ENCODE measurements at places on chromosomes 2 and 18. TPM values are rescaled to one million over a fixed set of nuclear protein-coding genes. Genes with fewer than 3 reads are reported as not detected.
A peak's percentile ranks its signal among the peaks of the same experiment; 100 is the strongest.

GRCh38 chr2:37469126-37469525 lies 124.7 kb downstream of the QPCT start:
- DNase-seq: no peak
- no peaks in the 10 kb centered on the region for H3K27me3 ChIP-seq
- H3K4me1 ChIP-seq: no peaks in the 10 kb centered on the region
- no peaks in the 10 kb centered on the region for H3K36me3 ChIP-seq
- H3K4me3 ChIP-seq: no peak overlapping the region

DNA sequence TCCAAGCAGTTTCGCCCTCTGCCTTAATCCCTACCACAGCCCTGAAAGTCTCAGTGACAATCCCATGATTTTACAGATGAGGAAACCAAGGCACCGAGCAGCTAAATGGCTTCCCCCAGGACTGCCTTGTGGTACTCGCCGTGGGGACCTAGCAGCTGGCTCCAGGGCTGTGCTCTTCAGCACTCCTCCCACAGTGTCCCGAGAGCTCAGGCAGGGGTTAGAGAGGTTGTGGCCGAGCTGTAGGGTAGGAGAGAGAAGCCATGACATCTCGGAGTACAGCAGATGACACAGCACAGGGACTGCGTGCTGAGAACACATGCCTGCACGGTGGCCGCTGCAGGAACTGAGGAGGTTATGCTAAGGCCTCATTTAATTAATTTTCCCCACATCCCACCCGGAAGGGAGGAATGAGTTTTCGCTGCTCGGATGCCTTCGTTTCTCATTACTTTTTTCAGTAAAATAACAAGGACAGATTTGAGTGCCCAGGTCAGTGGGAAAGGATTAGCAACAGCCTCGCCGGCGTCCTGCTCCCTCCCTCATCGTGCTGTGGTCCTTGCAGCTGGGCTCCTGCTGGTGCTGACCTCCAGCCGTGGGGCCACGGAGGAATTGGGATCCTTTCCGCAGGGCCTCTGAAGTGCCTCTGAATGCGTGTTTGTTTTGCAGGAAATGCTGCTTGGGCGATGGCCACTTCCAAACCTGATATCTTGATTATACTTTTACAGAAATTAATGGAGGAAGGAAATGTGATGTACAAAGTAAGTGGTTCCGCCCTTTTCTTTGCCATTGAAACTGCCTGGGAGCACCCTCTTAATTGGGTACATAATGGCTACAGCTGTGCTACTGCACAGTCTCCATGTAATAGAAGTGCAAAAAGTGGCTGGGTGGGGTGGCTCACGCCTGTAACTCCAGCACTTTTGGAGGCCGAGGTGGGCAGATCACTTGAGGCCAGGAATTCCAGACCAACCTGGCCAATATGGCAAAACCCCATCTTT lies 61.2 kb downstream of the WDSUB1 start:
- H3K27me3 ChIP-seq: no peaks in the 10 kb centered on the region
- H3K4me3 ChIP-seq: no peak overlapping the region
- H3K36me3 ChIP-seq: no peaks in the 10 kb centered on the region
- no peak overlapping the region for H3K27ac ChIP-seq

DNA sequence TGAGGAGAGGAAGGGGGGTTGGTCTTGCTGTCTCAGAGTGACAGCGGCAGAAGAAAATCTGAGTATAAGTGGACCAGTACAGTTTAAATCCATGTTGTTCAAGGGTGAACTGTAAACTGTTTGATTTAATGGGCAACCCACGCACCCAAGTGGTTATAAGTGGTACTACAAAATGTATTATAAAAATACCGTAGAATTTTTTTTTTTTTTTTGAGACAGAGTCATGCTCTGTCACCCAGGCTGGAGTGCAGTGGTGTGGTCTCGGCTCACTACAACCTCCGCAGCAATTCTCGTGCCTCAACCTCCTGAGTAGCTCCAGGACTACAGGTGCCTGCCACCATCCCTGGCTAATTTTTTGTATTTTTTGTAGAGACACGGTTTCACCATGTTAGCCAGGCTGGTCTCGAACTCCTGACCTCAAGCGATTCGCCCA lies 2.1 kb upstream of the CHCHD5 start:
- peaks cover 29% of the 10 kb centered on the region for H3K4me1 ChIP-seq
- no peak overlapping the region for H3K27ac ChIP-seq
- H3K36me3 ChIP-seq: peaks cover 5% of the 10 kb centered on the region
- peak; percentile 53 for DNase-seq

DNA sequence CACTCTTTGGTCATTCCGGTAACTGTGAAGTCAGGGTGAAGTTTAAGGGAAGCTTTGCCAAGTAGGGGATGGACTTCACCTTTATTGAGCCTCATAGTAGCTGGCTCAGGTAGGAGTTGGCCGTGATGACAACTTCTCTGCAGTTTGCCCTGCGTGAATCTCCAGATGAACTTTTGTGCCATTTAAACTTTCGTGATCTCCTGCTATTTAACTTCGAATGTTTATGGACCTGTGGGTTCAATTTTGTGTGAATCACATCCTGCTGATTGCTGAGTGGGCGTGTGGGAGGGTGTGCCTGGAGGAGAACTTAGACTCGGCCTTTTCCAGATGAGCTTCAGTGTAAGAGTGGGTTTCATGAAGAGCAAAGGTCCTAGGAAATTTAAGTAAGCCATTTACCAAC lies 4.2 kb downstream of the UGT1A1 start:
- no peaks in the 10 kb centered on the region for H3K4me1 ChIP-seq
- DNase-seq: no peak
- no peaks in the 10 kb centered on the region for H3K36me3 ChIP-seq
- H3K4me3 ChIP-seq: no peak overlapping the region
- no peaks in the 10 kb centered on the region for H3K27me3 ChIP-seq
- H3K27ac ChIP-seq: no peak overlapping the region

ABCG8 gene
- not detected for total RNA-seq

GRCh38 chr18:31232775-31233424 lies 70.2 kb upstream of the DSC1 start:
- H3K27me3 ChIP-seq: no peaks in the 10 kb centered on the region
- H3K4me3 ChIP-seq: no peak overlapping the region

- H3K27me3 ChIP-seq: no peaks in the 10 kb centered on the region
- no peaks in the 10 kb centered on the region for H3K4me1 ChIP-seq
- H3K27ac ChIP-seq: no peak overlapping the region
- DNase-seq: no peak
Observed at GRCh38 chr2:207939342-207940108, 85.8 kb downstream of the PLEKHM3 start.

- H3K27ac ChIP-seq: no peak overlapping the region
- no peaks in the 10 kb centered on the region for H3K27me3 ChIP-seq
- no peaks in the 10 kb centered on the region for H3K4me1 ChIP-seq
- peaks cover 6% of the 10 kb centered on the region for H3K36me3 ChIP-seq
- DNase-seq: no peak
- H3K4me3 ChIP-seq: no peak overlapping the region
Observed at GRCh38 chr2:239120664-239121063, 272.8 kb downstream of the TWIST2 start.

Data from CD8-positive, alpha-beta memory T cell (primary cell).